Stimulated activated CD4-positive, alpha-beta T cell treated with anti-CD3 and anti-CD28 coated beads, TNF-alpha, amount 100 ng/mL, for 24 hours (primary cell): ENCODE measurements at places on chromosomes 1 and 21.

- DNase-seq = no peak
Measured at GRCh38 chr21:14981246-14981645, 83.6 kb downstream of the NRIP1 start.

DNA sequence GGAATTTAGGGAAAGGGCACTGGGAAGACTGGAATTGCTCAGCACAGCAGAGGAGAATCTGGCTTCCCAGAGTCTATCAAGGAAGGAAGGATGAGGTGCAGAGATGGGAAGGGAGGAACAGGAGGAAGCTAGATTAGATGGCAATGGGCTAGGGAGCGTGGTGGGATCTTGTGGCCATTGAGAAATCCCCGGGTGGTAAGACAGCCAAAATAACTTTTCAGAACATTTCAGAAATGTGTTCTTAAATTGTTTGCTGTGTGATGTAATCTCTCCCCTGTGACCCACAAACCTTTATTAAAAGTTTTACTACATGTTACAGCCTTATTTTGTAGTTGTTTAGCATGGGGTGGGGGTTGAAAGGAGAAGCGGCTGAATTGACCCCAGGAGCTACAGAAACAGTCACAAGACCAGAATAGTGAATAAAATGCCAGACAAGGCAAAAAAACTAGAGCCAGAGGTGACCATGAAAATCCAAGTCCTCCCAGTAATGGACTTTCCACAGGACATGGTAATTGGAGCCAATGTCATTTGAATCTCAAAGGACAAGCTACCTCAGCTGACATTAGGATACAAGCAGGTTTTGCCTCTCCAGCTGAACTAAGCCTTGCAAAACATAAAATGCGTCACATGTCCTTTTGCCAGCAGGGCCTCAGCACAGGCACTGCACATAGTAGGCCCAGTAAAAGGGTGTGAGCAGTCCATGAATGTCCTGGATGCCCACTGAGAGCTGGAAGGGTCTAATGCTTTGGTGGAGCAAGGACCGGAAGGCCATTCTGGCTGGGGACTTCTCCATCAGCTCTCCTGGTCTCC, 980 bp upstream of the AHCYL1 start:
- DNase-seq = no peak

- DNase-seq = no peak
Measured at GRCh38 chr1:2351723-2352122, 39.6 kb downstream of the MORN1 start.

- DNase-seq = no peak
Measured at GRCh38 chr1:54723985-54724384, 8.3 kb downstream of the TTC4 start.

DNA sequence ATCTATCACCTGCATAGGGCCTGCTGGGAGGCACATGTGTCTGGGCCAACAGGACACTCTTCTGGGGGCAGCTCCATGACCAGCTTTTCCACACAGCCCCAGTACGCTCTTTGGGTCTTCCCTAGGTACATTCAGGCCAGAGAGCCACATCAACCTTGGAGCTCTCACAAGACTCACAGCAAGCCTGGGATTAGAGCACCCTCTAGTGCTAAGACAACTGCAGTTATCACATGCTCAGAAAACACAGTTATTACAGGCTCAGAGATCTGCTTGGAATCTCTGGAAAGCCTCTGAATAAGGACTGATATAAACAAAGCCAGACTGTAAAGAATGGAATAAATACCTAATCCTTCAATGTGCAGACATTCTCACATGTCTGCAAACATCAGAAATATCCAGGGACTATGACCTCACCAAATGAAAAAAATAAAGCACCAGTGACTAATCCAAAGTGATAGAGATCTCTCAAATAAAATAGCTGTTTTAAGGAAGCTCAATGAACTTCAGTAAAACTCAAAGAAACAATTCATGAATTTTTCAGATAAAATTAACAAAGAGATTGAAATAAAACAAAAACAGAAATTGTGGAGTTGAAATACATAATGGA, 563.9 kb upstream of the NR5A2 start:
- no peak for DNase-seq

- DNase-seq = no peak
Measured at GRCh38 chr1:97996880-97997279, 76.0 kb upstream of the DPYD start.

DNA sequence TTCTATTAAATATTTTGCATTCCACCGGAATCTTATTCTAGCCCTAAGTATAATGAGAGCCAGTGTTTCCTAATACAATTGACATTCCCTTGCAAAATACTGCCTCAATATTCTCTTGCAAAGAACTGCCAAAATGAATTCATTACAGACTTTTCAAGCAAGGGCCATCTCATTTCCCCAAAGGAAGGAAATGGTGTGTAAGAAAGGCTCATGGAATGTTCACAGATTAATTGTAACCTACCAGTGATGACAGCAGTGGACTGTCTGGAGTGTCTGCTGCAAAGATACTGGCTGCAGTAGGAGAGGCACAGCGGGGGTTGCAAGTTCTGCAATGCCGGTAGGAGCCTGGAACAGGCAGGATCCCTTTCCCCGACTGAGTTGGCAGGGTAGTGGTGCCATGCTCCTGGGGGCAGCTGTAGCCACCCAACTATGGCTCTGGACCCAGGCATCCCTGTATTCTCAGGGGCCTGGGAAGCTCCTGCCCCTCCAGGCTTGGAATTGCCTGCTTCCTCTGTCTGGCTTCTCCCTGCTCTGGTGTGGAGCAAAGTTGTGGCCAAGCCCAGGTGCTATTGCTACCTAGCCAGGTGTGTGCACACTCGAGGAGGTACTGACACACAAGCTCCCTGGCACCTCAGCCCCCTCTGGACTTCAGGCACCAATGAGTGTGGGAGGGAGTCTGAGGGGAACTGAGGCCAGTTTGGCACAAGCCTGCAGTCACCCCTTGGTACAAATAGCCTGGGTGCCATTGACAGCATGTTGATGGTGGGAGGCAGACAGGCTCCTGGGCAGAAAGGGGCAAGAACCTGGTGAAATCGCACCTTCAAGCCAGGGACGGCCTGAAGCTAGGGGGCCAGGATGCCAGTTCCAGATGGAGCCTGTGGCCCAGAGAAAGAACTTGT, 1371.0 kb downstream of the KCNT2 start:
- DNase-seq = no peak
